AG09319 (cell line): ENCODE measurements at places on chromosomes 11 and 22.

DNA sequence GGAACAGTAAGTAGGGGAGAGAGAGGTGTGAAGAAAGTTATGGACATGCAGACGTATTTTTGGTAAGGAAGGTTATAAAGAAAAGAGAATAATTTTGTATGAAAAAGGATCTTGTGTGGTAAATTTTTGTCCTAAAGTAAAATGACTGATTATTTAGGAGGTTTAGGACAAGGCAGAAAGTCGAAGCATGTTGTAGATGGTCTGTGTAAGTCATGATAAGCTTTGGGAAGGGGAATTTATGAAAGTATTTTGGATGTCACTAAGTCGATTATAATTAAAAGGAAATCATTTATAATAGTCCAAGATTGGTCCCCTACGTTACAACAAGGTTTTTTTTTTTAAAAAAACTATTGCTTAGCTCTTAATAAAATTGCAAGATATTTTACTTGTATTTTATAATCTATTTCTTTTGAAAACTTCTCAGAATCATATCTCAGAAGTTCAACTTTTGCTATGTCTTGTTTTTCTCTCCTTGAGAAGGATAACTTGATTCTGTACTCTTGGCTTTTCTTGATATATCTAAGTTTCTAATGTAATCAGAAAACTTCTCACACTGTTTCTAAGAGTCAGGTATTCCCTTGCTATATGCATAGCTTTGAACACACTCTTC is 10.9 kb upstream of the CABP2 start:
- DNase-seq = no peak

- no peak for DNase-seq
Measured at GRCh38 chr22:44132724-44133123, 48.0 kb upstream of the PARVG start.

DNA sequence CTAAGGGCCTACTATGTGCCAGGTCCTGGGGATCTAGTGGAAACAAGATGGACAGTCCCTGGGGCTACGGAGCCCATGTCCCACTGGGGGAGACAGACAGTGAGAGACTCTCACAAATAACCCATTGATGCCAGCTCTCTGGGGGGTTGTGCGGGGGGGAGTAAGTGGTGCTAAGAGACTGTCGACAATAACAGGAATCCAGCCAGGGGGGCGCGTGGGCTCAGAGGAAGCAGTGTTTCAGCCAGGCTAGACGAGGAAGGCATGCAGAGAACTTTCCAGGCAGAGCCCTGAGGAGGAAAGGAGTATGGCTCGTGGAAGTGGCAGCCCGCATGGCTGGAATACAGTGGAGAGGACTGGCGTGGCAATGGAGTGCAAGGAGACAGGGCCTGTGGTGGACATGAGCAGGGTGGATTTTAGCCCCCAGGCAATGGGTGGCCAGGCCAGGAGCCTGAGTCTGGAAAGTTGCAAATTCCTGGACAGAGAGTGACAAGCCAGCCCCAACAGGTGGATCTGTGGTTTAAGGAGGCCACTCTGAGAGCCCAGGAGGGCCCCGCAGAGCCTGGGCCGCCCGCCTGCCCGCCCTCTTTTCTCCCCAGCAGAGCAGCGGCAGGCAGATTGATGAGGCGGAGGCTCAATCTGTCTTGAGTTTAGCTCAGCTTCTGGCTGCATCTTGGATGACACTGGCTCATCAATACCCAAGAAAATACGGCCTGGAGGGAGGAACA is 40.0 kb upstream of the TCF20 start:
- DNase-seq = no peak

- no peak for DNase-seq
Measured at GRCh38 chr22:24519496-24519895, 24.4 kb downstream of the UPB1 start.

- DNase-seq = no peak
Measured at GRCh38 chr11:112780351-112781087, 180.7 kb upstream of the NCAM1 start.
